ENCODE measurements at places on chromosomes 6 and 20.

- no peak for DNase-seq
Measured at GRCh38 chr6:137921823-137922222, 54.8 kb downstream of the TNFAIP3 start.

DNA sequence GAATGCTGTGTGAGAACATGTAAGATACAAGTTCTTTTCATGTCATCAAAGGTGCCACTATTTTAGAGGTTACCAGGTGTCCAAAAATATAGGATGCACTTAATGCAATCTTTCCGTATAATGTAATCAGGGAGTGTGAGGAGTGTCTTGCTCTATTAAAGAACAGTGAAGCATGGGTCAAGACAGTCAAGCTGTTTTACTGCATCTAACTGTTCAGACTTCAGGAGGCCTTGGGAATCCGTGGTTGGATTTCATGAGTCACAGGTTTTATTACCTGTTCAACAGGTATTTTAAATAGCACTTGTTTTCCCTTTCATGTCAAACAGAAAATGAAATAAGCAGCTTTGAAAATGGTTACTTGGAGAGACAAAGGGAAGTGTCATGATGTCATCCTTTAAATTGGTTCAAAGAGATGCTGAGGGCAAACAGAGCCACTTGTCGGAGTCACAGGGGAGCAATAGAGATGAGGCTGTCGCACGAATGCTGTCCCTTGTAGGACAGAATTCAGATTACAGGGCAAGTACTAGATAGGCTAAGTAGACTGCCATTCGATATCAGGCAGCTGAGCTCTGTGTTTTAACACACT, 621.5 kb downstream of the QKI start:
- DNase-seq, result no peak

- DNase-seq, result no peak
Measured at GRCh38 chr6:133705731-133706130, 183.2 kb upstream of the TCF21 start.

GRCh38 chr20:50915424-50915823, 15.8 kb downstream of the ADNP start:
- no peak for DNase-seq

GRCh38 chr6:74253261-74253660, 557.3 kb downstream of the CD109 start:
- DNase-seq, result no peak

DNA sequence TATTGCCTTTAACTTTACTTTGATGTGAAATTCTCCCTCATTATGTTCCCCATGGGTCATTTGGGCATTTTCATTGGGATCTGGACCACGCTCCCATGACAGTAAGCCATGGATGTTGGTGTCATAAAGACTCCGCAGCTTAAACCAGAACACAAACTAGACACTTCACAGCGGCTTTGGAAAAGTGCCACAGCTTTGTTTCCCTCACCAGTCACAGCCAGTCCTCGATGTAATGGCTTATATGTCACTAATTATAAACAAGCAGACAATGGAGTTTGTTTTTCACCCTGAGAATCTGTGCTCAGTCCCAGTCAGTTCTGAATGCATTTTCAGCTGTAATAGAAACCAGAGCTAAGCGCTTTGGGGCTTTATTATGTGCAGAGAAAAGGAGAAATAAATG, 23.2 kb upstream of the DAAM2 start:
- DNase-seq, result no peak

DNA sequence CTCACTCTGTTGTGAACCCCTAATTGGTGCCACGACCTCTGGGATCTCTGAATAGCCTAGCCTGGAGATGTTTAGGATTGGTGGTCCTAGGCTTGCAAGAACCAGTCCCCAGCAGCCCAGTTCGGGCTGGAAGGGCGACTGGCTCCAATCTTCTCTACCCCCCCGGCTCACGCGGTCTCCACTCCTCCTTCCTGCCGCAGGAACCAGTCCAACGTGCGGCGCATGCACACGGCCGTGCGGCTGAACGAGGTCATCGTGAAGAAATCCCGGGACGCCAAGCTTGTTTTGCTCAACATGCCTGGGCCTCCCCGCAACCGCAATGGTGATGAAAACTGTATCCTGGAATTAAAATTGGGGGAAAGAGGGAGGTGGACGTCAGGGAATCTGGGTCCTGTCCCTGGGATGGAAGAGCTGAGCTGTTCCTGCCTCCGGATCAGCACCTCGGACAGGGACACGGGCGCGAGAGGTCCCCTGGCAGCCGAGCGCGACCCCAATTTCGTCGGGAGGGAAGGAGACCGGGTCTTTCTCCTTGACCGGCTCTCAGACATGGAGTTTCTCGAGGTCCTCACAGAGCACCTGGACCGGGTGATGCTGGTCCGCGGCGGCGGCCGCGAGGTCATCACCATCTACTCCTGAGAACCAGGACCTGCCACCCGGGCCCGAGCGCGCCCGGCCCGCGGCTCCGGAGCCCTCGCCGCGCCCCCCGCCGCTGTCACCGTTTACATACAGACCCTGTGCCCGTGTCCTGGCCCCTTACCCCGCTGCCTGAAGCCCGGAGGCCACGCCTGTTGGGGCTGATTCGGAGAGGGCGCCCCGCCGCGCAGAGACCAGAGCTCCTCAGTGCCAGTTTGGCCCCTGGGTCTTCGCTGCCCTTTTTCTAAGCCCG, 28.2 kb downstream of the SLC12A5 start:
- DNase-seq, result no peak

- no peak for DNase-seq
Measured at GRCh38 chr20:45301824-45302271, 4.8 kb upstream of the RBPJL start.

DNA sequence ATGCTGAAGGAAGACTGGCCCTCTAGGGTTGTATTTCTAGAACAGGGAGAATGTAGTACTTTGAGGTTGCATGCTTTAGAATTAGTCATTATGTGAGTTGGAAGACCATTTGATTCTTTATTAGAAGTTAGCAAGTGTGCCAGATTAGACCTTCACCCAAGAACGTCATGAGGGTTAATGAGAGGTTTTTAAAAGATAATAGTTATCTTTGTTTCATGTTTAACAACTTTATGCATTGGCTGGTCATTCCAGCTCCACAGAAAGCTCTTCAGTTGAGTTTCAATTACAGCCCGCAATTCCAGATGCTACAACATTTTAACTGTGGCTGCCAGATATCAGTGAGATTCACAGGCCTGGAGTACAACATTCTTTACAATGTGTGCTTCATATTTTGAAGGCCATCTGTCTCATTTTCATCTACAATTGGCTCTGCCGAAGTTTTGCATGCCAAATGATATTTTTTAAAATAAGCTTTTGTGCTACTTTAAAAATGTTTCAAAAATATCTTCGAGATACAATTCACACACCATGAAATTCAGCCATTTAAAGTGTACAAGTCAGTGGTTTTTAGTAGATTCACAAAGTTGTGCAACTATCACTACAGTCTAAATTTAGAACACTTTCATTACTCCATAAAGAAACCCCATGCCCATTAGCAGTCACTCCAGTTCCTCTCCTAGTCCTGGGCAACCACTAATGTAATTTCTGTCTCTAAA, 61.1 kb upstream of the FBXO30 start:
- no peak for DNase-seq

GRCh38 chr20:18266282-18266681, 22.0 kb upstream of the ZNF133 start:
- no peak for DNase-seq

- no peak for DNase-seq
Measured at GRCh38 chr6:158168040-158168289, at the start of gene SERAC1. TSS of gene SERAC1 (minus strand) at chr6:158168262. CDS start at chr6:158158363, 9,899 bp downstream.

DNA sequence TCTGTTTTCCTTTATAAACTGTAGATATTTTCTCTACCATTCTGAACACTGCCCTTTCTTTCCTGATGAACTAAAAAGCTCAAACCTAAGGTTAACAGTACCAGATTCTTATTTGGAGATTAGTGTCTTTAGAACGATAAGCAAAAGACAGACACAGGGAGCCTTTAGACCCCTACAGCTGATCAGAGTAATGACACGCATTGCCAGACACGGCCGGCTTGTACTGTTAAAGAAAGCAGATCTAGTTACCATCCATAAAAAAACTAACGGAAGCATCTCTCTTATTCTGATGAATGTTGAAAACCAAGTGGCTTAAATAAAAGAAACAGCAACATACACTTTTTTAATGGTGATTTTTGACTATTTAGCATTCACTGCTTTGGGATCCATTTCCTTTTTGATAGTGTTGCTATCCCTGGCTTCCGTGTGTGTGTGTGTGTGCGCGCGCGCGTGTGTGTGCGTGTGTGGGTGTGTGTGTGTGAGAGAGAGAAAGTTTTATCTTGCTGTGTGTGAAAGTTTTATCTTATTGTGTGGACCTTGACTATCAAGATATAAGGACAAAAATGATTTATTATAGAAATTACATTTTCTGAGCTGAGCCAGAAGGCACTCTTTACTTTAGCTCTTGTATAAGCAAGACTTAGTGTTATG, 95.6 kb upstream of the SLC35B3 start:
- no peak for DNase-seq

- no peak for DNase-seq
Measured at GRCh38 chr6:41594326-41594725, 43.9 kb upstream of the MDFI start.

GRCh38 chr6:127092466-127092865, 26.0 kb upstream of the RSPO3 start:
- no peak for DNase-seq

- no peak for DNase-seq
Measured at GRCh38 chr6:156747715-156748114, 29.5 kb upstream of the ARID1B start.

DNA sequence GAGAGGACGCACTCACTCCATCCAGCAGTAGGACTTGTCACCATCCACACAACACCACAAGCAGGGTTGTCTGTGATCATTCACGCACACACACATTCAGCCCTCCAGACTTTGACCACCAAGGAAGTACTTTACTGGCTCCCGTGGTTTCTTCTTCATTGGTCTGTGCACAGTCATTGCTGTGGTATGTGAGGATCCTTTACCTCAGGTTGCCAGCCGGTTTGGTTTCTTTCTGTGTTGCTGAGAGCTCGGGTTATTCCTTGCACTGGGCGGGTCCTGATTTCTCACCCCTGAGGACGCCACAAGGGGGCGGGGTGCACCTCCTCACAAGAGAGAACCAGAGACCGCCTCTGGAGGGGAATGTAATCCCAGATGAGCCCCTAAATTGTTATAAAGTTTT, 11.2 kb downstream of the SLC35A1 start:
- no peak for DNase-seq

- DNase-seq, result no peak
Measured at GRCh38 chr6:44266347-44266746, 996 bp upstream of the NFKBIE start.

- DNase-seq, result no peak
Measured at GRCh38 chr6:44128020-44128917, 915 bp downstream of the TMEM63B start.

- no peak for DNase-seq
Measured at GRCh38 chr6:139407718-139408222, 33.3 kb upstream of the CITED2 start.

DNA sequence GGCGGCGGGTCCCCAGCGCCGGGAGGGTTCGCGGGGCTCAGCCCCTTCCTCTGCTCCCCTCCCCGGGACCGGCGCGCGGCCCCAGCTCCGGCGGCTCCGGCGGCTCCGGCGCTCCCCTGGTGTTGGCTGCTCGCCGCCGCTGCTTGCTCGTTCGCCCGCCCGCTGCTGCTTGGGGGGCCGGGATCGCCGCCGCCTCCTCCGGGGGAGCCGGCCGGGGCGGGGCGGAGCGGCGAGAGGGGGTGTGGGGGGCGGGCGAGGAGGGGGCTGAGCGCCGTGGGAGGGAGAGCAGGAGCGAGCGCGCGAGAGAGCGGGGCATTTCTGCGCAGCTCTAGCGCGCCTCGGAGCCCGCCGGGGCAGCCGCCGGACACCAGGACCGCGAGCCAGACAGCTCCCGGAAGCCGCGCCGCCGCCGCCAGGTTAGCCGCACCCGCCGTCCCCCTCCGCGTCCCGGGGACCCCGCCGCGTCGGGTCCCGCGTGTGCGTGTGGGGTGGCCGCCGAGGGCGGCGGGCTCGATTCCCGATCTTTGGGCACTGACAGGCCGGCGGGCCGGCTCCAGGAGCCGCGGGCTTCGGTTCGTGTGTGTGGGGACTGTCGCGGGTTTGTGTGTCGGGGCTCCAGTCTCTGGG, 62.0 kb upstream of the EPB41L1 start:
- no peak for DNase-seq

DNA sequence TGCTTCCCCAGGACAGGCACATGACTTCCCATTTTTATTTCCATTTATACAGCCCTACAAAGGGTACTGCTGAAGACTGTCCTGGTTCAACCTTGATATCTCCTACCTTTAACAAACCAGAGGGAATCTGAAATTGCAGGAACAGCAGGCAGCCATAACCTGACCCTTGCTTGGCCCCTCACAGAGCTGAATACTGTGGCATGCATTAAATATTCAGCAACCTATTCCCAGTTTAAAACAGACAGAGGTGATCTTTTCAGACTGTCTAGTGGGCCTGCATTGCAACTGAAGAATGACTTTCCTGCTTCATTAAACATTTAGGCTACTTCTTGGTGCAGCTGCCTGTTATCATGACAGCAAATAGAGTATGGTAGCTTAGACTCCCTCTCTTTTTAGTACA, 76.8 kb upstream of the POPDC3 start:
- no peak for DNase-seq

GRCh38 chr6:113944701-113945100, 26.2 kb downstream of the HDAC2 start:
- DNase-seq, result no peak

DNA sequence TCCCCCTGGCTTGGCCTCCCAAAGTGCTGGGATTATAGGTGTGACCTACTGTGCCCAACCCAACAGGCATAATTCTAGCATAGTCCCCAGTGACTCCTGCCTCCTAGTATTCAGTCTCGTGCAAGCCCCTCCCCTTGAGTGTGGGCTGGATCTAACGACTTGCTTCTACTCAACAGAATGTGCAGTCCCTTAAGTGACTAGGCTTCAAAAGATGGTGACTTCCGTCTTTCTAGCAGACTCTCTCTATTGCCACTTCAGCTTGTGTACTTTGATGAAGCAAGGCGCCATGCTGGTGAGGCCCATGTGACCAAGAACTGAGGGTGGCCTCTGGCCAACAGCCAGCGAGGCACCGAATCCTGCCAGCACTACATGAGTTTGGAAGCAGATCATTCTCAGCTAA, 109.6 kb upstream of the TRAF3IP2 start:
- DNase-seq, result peak; percentile 6

DNA sequence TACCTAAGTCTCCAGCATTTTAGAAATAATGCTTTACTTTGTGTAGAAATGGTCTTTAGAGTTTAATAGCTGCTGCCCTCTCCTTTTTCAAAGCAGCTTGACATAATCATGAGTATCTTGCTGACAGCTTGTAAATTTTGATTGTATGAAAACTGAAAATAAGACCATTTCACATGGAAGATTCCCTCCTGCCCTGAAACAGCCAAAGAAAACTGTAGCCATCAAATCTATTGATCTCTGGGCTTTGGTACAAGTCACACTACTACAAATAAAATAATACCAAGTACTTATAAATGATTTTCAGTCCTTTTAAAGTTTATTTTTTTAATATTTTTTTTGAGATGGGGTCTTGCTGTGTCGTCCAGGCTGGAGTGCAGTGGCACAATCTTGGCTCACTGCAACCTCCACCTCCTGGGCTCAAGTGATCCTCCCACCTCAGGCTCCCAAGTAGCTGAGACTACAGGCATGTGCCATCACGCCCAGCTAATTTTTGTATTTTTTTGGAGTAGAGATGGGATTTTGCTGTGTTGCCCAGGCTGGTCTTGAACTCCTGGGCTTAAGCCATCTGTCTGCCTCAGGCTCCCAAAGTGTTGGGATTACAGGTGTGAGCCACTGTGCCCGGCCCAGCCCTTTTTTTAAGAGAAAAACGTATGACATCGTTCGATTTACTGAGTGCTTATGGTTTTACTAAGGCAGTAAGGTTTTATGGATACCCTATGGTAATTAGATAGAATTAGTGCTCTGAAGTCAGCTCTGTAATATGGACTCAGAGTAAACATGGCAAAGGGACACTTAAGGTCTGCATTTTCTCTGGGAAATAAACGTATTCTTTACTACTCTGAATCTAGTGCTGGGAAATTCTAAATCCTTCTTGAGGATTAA, 7.0 kb downstream of the PTPN1 start:
- no peak for DNase-seq

Data from T-helper 2 cell (primary cell).